WTC11 (cell line): ENCODE measurements at places on chromosomes 16 and 17.

DNA sequence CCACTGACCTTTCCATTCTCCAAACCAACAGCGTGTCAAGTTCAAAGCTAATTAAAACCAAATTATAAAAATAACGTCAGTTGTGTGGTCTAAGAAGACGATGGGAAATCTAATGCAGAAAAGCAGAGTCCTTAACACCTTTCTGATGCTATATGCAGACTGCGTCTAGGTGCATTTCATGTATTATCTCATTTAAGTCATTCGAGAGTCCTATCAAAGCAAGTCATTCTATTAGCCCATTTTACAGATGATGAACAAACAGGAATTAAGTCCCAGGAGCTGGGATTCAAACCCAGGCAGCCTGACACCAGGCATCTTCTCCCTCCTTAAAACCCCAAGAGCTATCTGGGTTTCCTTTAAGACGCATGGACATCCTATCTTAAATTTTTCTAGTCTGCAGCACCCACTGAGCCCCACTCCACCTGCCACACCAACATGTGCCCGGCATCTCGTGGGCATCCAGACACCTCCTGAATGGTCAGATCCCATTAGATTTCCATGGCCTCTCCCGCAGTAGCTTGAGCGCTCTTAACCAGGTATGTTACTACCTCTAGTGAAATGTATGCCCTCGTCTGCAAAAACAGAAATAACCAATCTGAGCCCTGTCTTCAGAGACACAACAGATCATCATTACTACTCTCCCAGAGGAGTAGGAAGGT is 115.1 kb downstream of the ZFHX3 start:
- DNase-seq = no peak

GRCh38 chr17:39235555-39236449 is 10.1 kb upstream of the STAC2 start:
- DNase-seq = peak; percentile 79

DNA sequence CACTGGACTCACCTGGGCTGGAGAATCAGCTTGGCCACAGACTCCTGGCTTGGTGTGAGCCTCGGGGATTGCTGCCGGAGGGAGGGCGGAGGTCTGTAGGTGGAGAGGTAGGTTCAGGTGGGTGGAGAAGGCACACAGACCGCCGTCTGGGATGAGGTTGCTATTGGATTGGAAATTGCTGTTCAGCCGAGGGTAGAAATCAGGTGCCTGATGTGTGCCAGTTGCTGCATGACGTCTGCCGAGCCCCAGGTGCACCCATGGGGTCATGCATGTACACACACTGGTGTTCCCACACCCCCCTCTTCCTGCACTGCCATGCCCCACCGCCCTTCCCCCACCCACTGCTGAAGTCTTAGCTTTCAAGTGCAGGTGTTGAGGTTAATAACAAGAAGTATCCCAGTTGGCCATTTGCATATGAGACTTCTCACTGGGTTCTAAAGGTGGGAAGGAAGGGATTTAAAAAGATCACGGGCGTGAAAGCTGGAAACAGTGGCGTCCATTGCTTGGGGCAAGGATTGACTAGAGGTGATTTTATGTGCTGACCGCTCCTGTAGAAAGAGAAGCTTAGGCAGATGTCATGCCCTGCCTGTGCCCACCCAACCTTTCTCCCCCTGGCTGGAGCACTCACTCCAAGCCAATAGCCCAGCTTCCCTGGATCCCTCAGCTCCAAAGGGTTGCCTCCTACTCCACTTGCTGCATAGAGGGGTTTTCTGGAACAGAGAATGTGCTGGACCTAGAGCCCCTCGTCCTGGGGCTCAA is 193.6 kb downstream of the CCDC182 start:
- no peak for DNase-seq

DNA sequence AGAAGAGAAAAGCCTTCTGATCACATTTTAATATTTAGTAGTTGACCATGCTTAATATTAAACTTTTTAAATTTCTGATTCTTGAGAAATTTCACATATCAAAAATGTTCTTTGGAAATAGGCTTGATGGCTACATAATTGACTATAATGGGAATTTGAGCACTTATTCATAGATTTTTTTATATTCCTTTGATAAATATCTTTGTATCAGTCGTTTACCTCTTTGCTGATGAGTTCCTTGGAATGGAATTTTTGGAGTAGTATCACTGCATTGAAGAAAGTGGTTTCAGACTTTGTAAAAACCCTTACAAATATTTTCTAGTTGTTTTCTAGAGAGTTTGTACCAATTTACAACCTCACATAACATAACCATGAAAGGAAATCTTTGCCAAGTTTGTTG is 14.7 kb downstream of the DNAAF1 start:
- no peak for DNase-seq

- no peak for DNase-seq
These were observed 306.7 kb downstream of the CNTNAP4 start for GRCh38 chr16:76583945-76584344.

GRCh38 chr17:77666881-77667395 is 291.6 kb upstream of the TNRC6C start:
- DNase-seq = no peak

GRCh38 chr17:50359998-50360461 is 13.0 kb downstream of the MRPL27 start:
- no peak for DNase-seq

DNA sequence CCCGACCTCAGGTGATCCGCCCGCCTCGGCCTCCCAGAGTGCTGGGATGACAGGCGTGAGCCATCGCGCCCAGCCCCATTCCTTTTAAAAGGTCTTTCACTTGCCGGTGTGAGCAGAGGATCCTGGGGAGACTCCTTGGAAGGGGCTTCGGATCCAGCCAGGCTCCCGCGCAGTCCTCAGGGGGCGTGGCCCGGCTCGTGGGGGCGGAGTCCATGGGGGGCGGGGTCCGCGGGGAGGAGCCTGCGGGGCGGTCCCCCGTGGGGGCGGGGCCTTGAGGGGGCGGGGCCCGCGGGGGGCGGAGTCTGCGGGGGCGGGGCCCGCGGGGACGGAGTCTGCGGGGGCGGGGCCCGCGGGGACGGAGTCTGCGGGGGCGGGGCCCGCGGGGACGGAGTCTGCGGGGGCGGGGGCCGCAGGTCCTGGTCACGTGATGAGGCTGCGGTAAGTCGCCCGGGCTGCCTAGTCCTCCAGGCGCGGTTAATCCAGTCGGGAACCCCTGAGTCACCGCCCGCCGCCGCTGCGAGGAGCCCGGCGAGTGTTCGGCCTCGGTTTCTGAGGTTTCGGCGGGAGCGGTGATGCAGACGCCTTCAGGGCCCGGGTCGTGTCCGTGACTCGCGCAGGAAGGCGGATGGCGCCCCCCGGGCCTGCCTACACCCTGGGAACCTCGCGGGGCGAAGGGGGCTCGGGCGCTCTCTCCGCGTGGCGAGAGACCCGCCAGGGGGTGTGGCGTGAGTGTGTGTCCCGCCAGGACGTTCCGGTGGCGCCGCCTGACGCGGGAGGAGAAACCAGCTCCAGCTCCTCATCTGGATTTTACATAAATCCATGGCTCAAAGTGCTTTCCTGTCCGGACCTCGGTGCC is 23.6 kb upstream of the ABR start:
- DNase-seq = peak; percentile 84

GRCh38 chr17:75806822-75807500 is 22.4 kb downstream of the UNK start:
- DNase-seq = no peak

- no peak for DNase-seq
These were observed 85.7 kb upstream of the CDH13 start for GRCh38 chr16:82541103-82541502.

DNA sequence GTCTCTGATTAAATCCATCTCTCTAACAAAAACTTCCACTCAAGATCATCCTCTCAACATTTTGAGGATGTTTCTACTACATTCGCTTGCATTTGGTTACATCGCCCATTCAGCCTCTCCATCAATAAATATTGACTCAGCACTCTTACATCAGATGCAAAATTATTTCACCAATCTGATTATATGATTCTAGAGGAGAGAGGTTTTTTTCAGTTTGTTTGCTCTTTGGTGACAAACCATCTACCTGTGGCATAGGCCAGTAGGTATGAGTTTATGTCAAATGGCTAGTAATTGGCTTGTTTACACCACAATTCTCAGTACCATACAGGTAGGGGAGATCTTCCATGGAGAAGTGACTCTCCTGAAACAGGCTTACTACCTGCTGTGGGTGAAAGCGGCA is 52.3 kb downstream of the TOX3 start:
- DNase-seq = no peak

DNA sequence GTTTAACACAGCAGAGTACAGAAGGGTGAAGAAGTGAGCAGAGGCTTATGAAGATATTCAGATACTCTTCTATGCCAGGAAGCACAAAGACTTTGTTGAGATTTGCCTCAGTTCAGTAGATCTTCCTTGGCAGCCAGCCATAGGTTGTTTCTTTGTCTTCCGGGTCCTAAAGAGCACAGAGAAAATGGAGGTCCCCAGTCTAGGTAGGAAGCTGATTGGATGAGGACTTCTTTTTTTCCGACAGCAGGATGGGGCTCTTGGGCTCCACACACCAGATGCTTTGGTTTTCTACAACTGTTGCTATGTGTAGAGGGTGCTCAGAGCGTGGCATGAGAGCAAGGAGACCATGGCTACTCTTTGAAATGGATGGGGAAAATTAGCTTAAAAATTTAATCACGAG is 8.3 kb upstream of the CDC6 start:
- no peak for DNase-seq

- DNase-seq = no peak
These were observed 42.6 kb downstream of the CFAP20 start for GRCh38 chr16:58086381-58087208.

DNA sequence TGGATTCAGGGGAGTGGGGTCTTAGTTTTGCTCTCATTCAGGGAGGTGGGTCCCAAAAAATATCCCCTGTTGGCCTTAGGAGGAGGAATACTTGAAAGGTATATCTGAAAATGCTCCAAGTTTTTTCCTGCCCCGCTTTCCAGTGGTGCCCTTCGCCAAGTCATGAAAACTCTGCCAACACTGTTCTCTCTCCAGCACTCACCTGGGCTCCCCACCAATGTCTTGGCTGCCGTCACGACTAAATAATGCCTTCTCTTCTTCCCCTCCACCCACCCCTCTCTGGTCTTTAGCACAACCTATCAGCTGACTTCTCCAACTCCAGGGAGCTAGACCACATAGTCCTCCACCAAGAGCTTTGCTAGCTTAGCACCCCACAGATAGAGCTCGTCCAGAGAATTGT is 30.6 kb downstream of the ZFHX3 start:
- no peak for DNase-seq

GRCh38 chr17:46851029-46851741 is at the start of gene WNT9B:
Gene WNT9B (plus strand): TSS chr17:46851583. CDS start chr17:46851639, 56 bp downstream.
- peak; percentile 80 for DNase-seq

GRCh38 chr16:82653550-82654511 is 27.1 kb downstream of the CDH13 start:
- no peak for DNase-seq

GRCh38 chr17:29723278-29724047 is 100.8 kb upstream of the CORO6 start:
- no peak for DNase-seq

DNA sequence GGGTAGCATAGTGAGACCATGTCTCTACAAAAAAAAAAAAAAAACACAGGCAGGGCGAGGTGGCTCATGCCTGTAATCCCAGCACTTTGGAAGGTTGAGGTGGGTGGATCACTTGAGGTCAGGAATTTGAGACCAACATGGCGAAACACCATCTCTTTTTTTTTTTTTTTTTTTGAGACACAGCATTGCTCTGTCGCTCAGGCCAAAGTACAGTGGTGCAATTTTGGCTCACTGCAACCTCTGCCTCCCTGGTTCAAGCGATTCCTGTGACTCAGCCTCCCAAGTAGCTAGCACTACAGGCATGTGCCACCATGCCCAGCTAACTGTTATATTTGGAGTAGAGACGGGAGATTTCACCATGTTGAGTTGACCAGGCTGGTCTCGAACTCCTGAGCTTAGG is 5.1 kb downstream of the RAMP2 start:
- DNase-seq = no peak

DNA sequence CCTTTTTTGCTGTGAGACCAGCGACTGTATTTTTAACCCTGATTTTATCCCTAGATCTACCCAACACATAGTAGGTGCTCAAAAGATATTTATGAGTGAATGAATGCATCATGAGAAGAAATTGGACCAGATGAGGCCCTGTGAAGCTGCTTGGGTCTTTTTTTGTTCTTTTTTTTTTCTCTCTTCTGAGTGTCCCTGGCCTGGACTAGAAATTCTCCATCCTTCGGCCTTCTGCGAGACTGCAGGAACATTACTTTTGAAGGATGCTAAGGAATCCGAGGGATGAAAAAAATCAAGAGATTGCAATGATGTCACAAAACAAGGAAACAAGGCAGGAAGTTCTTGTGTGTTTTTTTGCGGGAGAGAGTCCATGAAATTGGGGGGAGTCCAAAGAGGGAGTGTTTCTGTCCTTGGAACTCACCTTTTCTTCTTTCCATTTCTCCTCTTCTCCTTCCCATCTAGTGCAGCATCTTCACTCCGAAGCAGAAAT is 560 bp upstream of the RUSF1 start:
- no peak for DNase-seq

DNA sequence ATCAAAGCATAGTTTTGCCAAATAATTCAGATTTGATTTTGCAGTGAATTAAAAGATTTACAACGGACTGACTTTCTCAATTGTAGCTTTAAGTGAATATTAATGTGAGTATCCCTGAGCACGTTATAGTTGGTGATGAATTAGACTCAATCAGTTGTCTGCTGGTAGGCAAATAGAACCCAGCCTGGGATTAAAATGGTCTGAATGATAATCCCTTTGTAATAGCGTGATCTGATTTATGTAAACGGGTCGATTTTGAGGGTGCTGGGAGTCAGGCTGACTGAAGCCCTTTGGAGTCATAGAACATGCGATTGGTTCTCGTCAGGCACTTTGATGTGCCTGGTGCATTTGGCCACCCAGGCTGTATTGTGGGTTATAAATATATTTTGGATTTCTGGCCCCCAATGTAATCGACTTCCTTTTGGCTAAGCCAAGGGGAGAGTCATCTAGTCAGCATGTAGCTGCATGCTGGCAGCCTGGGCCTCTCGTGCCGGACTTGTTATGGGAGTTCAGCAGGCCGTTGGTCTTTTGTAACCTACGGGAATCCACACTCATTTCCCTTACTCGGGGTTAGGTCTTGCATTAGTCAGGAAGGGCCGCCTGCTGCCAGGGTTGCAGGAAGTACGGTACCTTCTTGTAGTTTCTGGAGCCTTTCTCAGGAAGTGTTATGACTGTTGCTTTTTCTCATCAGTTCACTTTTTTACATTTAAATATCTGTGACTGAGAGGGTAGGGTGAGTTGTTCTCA is 5.4 kb downstream of the PGS1 start:
- no peak for DNase-seq

- DNase-seq = no peak
These were observed 7.4 kb upstream of the ARMC7 start for GRCh38 chr17:75102385-75102821.

GRCh38 chr16:57087003-57087402 is 5.4 kb upstream of the CPNE2 start:
- no peak for DNase-seq
